ENCODE measurements at places on chromosomes 16 and 17.

DNA sequence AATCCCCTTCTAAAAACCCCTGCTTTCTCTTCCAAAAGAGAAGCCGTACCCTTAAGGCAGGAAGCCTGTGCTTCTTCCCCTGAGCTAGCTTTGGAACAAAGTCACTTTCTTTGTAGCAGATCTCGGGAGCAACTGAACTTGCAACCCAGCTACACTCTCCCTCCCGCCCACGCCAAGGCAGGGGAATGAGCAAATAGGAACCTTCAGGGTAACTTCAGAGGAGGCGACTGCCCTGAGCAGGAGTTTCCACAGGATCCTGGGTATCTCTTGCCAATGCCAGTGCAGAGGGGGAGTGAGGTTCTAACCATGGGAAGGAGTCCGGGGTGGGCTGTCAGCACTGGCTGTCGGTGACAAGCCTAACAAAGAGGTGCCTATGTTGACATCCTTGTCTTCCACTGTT, 5.9 kb upstream of the PIRT start:
- DNase-seq: no peak

DNA sequence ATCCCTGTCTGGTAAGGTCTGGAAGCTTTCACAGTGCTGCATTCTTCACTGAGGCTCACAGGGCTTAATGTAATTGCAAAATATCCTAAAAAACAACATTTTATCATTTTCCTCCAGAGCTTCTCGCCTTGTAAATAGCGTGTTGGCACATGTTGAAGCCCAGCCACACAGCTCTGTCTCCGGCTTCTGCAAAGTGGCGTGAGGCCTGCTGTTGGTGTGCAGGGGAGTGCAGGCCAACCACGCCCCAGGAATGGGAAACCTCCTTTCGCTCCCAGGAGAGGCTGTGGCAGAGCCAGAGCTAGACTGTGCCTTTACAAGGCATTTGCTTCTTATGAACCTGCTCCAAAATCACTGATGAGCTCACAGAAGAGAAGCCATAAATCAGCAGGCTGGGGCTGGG, 248.2 kb upstream of the MAF start:
- no peak for DNase-seq

DNA sequence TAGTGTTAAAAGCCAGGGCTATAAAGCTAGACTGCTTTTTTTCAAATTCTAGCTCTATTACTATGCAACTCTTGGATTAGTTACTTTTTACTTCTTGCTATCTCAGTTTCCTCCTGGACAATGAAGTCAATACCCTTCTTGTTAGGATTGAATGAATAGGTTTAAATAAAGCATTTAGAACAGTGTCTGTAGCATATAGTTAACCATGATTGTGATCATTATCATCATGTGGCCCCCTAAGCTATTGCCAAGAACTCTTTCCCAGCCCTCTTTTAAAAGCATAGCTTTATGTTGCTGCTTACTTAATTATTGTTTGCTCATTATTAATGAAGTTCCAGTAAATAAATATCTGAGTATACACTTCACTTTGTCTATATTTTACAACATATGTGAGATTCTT, 4.5 kb downstream of the VMP1 start:
- DNase-seq: no peak

GRCh38 chr16:560204-560700, at the start of gene PRR35:
Gene PRR35, plus strand, starts transcription at chr16:560394. Its CDS starts 2,901 bp downstream, at chr16:563295.
- DNase-seq: no peak

DNA sequence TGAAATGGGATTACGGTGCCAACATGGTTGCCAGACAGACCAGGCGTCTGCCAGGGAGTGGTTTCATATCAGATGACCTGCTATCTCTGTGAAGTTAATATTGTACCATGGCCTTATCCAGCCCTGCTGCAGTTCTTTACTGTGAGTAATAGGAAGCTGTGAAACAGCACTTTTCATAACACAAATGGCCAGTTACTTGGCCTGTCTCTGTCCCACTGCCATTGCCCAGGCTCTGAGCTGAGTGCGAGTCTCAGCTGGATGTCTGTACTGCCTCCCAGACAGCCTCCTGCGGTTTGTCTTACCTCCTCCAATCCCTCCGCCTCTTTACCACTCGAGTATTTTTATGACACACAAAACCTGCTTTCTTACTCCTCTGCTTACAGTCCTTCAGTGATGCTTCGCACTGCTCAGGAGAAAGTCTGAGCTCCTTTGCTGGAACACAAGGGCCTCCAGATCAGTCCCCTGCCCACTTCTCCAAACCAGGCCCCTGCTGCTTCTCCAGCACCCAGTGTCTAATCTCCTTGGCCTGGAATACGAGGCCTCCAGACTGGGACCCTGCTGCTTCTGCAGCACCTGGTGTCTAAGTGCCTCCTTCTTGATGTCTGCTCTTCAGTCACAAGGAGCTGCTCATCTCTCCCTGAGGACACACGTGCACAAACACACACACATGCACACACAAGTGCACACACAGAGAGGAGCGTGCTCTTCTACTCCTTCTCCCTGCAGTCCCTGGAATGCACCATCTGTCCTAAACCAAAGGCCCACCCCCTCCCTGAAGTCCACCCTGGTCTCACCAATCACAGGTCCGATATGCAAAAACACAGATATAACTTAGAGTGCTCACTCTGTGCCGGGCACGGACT, 17.1 kb upstream of the RHOT1 start:
- DNase-seq: peak; percentile 81

DNA sequence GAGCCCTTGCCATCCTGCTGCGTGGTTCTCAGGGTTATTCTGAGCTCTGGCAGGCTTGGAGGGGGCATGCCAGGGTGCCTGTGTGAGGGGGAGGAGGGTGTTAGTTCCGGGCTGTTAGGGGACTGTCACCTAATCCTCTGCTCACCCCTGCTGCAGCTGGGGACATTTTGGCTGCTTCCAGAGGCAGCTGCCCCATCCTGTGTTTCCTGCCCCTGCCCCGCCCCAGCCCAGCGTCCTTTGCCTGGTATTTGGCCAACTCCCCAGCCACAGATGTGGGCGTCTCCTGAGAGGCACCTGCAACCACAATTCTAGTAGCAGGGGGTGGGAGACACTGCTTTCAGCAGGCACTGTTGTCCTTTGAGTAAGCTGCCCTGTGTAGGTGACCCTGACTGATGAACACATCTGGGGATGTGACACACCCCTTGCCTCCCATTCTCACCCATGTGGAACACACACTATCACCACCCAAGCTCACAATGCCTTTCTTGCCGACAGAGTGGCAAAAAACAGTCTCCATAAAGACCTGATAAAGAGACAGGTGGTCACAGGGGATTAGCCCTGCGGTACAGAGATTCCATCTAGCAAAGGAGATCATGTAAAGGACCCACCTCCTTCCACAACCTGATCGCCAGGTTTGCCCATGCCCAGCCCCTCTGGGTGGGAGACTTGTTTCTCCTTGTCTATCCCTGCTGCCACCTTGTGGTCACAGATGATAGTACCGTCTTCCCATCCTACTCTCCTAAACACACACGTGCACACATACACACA, at the start of gene CHRNE:
Gene CHRNE (minus strand): TSS at position 48 of the 768 bp plus-strand sequence. CDS start 35 bp downstream, at position 13.
- DNase-seq: peak; percentile 67

- no peak for DNase-seq
Observed at GRCh38 chr16:80599466-80599865, 58.7 kb downstream of the DYNLRB2 start.

GRCh38 chr16:3520413-3520812, 19.6 kb downstream of the CLUAP1 start:
- DNase-seq: no peak

DNA sequence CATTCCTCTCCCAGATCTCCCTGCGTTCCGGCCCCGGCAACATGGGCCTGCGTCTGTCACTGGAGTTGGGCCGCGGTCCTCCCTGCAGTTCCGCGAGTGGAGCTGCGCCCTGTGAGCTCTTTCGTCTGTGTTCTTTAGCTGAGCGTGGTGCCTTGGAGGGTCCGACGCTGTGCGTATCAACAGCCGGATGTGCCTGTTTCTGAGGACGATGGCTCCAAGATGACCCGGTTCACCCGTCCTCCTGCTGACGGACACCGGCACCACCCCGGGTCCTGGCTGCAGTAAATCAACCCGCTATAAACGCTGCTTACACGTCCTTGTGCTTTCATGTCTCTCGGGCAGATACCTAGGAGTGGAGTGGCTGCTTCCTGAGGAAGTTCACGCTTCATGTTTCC, 44.8 kb upstream of the GNG13 start:
- no peak for DNase-seq
